Omental fat pad (tissue), 4 donors: ENCODE measurements at places on chromosomes 3 and 15. TPM values are rescaled to one million over a fixed set of nuclear protein-coding genes. Genes with fewer than 3 reads are reported as not detected.

The HIGD2B gene
- not detected for total RNA-seq

The RASGRP1 gene
- total RNA-seq: 1.8 TPM

The LINGO1 gene
- 1.7 TPM for total RNA-seq

- no peak for DNase-seq
Observed at GRCh38 chr15:85582131-85583079, 202.0 kb downstream of the AKAP13 start.
